Endodermal cell (in vitro differentiated cells): ENCODE measurements at places on chromosomes 6 and 20. TPM values are rescaled to one million over a fixed set of nuclear protein-coding genes. Genes with fewer than 3 reads are reported as not detected.

The DDAH2 gene
- total RNA-seq: 146 to 156 TPM (median 153 TPM) in 3 replicates

The OLIG3 gene
- not detected in 3 replicates for total RNA-seq

The HLA-DRA gene
- 0.27 TPM in 1 of 3 replicates, not detected in the others for total RNA-seq

The BLOC1S5 gene
- 10.1 to 25.6 TPM (median 17.6 TPM) in 3 replicates for total RNA-seq
